ENCODE measurements at places on chromosomes 6 and 20. TPM values are rescaled to one million over a fixed set of nuclear protein-coding genes. Genes with fewer than 3 reads are reported as not detected.

The EPB41L1 gene
- total RNA-seq = 137 TPM

The SASH1 gene
- 41.7 TPM for total RNA-seq

The TTLL9 gene
- total RNA-seq = not detected

DNA sequence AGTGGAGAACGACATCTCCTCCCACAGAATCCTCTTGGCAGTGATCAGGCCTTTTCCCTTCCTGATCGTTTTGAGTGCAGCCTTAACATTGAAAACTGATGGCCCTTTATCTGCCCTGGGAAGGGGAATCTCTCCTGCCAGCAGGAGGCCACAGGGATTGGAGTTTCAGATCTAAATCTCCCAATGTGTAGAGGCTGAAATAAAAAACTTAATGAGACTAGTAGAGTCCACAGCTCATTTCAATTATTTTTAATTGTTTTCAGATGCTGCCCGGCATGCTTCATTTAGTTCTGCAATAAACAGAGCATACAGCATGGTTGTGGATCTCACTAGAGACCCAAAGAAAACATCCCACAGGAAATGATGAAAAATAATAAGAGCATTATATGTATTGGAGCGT is 662.2 kb upstream of the HS3ST5 start:
- no peaks in the 10 kb centered on the region for H3K27me3 ChIP-seq
- no peak for DNase-seq
- no peaks in the 10 kb centered on the region for H3K4me1 ChIP-seq
- H3K4me3 ChIP-seq = no peak overlapping the region
- H3K36me3 ChIP-seq = no peaks in the 10 kb centered on the region
- no peak overlapping the region for H3K27ac ChIP-seq

DNA sequence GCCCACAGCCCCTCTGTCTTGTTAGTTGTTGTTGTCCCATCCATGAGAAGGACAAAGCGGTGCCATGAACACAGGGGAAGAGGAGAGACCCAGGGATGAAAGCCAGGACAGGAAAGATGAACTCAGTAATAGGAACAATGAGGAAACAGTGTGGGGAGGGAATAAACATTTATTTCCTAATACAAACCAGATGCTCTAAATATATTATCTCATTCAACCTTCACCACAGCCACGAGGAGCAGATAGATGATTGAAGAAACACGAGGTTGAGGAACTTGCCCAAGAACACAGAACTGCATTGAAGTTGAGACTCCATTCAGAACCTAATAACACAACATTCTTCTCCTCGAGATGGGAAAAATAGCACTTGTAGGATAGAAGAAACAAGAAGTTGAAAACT is 53.0 kb upstream of the AIG1 start:
- no peak for DNase-seq
- H3K27ac ChIP-seq = no peak overlapping the region
- no peaks in the 10 kb centered on the region for H3K4me1 ChIP-seq
- no peaks in the 10 kb centered on the region for H3K36me3 ChIP-seq
- H3K27me3 ChIP-seq = no peaks in the 10 kb centered on the region

DNA sequence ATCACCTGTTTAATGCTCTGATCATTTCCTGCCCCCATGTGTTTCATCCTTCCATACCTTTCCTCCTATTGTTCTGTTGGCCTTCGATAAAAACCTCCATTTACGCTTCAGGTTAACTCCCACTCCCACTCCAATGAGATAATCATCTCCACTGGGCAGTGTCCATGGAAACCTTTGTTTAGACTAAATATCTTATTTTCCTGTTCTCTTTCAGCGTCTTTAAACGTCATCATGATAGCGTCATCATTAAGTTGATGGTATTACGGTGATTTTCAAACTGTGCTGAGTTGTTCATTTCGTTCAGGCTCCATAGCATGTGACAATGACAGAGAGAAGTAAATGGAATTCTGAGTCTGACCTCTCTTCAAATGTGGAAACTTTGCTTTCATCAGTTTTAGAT is 970.5 kb upstream of the SLC35B3 start:
- H3K4me1 ChIP-seq = peaks cover 27% of the 10 kb centered on the region
- H3K4me3 ChIP-seq = no peak overlapping the region
- H3K36me3 ChIP-seq = no peaks in the 10 kb centered on the region

- no peaks in the 10 kb centered on the region for H3K4me1 ChIP-seq
- H3K27me3 ChIP-seq = no peaks in the 10 kb centered on the region
- no peak overlapping the region for H3K27ac ChIP-seq
- H3K36me3 ChIP-seq = no peaks in the 10 kb centered on the region
- H3K4me3 ChIP-seq = no peak overlapping the region
These were observed 426.8 kb downstream of the MAFB start for GRCh38 chr20:40262219-40262618.

GRCh38 chr20:44304383-44304782 is 6.6 kb downstream of the FITM2 start:
- no peak for DNase-seq
- peaks cover 24% of the 10 kb centered on the region for H3K4me1 ChIP-seq
- no peaks in the 10 kb centered on the region for H3K27me3 ChIP-seq
- H3K4me3 ChIP-seq = no peak overlapping the region

- no peaks in the 10 kb centered on the region for H3K4me1 ChIP-seq
- H3K36me3 ChIP-seq = no peaks in the 10 kb centered on the region
- H3K4me3 ChIP-seq = no peak overlapping the region
- no peak for DNase-seq
These were observed 4.6 kb upstream of the TXNDC5 start for GRCh38 chr6:7914991-7915789.

GRCh38 chr6:13445005-13445743 is 42.2 kb downstream of the GFOD1 start:
- DNase-seq = no peak
- no peaks in the 10 kb centered on the region for H3K4me1 ChIP-seq
- no peaks in the 10 kb centered on the region for H3K36me3 ChIP-seq
- H3K4me3 ChIP-seq = no peak overlapping the region
- no peaks in the 10 kb centered on the region for H3K27me3 ChIP-seq

GRCh38 chr20:51413857-51414256 is 128.7 kb downstream of the NFATC2 start:
- no peak overlapping the region for H3K27ac ChIP-seq
- H3K4me3 ChIP-seq = no peak overlapping the region
- H3K27me3 ChIP-seq = no peaks in the 10 kb centered on the region
- no peak for DNase-seq
- H3K4me1 ChIP-seq = no peaks in the 10 kb centered on the region

- H3K4me1 ChIP-seq = no peaks in the 10 kb centered on the region
- DNase-seq = no peak
- no peak overlapping the region for H3K4me3 ChIP-seq
- no peak overlapping the region for H3K27ac ChIP-seq
- no peaks in the 10 kb centered on the region for H3K36me3 ChIP-seq
- no peaks in the 10 kb centered on the region for H3K27me3 ChIP-seq
These were observed 109.0 kb downstream of the GJA10 start for GRCh38 chr6:90003069-90003795.
